ENCODE measurements at places on chromosomes 1 and 21.

DNA sequence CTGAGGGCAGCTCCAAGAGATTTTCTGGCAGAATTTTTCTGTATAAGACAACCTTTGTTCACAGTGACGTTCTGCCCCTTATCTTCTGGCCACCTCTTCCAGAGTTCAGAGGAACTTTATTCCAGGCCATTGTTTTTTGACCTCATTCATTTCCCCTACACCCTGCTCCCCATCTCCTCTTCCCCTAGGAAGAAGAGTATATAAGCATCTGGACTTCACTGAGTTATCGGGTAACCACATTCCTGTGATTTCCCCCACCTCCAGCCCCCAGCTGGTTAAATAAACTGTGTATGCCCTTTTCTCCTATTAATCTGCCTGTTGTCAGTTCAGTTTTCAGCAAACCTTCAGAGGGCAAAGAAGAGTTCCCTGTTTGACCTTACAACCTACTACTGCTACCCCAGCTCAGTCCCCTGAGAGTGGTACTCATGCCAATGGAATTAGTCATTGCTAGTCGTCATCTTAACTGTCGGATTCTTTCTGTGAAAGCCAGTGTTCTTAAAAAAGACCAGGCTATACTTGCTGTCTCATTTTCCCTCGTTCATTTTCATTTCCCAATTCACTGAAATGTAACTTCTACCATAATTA, 14.3 kb upstream of the ALG14 start:
- DNase-seq = no peak

DNA sequence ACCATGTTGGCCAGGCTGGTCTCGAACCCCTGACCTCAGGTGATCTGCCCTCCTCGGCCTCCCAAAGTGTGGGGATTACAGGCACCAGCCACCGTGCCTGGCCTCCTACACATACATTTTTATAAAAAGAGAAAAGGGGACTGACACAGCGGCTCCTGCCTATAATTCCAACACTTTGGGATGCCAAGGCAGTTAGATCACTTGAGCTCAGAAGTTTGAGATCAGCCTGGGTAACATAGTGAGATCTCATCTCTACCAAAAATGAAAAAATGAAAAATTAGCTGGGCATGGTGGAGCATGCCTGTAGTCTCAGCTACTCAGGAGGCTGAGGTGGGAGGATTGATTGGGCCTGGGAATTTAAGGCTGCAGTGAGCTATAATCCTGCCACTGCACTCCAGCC, 23.4 kb downstream of the ZNF281 start:
- DNase-seq = no peak

DNA sequence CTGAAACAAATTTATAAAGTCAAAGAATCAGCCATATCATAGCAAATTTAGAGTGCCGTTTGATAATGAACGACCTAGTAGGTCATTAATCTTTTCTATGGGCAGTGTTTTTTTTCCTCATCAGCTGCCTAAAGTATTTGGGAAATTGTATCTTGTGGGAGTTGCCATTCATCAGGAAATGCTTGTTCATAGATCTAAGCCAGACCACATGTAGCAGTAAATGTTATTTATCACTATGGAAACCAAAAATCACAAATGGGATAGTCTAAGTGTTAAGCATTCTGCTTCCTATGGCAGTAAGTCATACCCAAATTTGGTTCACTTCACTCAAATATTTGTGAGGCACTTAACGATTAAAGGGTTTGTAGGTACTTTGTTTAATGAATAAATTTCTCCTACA, 52.9 kb downstream of the LRRC8D start:
- DNase-seq = no peak

- DNase-seq = no peak
These were observed 126.6 kb upstream of the AJAP1 start for GRCh38 chr1:4527819-4528218.

DNA sequence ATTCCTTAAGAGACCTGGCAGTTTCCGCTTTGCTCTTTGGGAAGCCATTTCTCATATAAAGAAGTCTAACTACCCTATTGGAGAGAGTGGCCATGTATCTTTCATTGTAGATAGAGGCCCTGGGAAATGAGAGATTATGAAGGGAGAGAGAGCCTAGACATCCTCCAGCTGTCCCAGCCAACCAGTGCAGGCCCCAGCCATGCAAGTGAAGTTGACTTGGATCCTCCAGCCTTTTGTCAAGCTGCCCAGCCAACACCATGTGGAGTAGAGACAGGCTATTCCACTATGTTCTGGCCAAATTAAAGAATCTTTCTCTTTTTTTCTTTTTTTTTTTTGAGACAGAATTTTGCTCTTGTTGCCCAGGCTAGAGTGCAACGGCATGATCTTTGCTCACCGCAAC, 7.1 kb upstream of the ANP32E start:
- DNase-seq = no peak

DNA sequence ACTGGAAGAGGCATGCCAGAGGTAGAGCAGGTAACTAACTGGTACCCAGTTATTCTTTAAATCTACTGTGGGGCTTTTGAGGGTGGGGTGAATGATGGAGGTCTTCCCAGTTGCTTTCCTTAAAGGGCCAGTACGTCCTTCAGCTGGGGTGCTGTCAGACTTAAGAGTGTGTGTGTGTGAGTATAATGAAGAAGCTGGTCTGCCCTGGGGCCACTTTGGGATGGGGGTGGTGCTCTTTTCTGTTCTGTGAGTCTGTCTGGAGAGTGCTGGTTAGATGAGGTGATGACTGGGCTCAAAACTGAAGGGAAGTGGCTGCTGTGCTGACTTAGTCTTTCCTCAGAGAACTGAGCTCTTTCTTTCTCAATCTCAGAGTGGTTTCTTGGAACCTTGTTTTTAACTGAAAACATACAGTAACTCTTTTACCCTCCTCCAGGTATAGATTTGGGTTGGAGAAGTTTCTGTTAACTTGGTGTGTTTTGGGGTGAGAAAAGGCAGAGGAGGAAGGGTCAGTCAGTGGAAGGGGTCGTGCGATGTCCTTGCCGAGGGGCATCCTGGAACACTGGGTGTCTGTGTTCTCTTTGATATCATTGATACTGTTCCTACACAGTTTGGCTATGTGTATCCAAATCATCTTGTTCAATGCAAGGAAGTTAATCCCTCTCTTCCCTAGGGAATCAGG, 746 bp downstream of the MACF1 start:
- no peak for DNase-seq

DNA sequence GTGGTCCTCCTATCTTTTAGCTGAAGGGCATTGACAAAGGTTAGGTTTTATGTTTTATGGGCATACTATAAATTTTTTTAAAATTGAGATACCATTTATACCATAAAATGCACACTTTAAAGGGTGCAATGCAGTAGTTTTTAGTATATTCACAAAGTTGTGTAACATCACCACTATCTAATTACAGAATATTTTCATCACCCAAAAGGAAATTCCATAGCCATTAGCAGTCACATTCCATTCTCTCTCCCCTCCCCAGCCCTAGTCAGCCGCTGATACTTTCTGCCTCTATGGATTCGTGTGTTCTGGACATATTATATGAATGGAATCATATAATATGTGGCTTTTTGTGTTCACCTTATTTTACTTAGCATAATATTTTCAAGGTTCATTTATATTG, 135.8 kb upstream of the B3GALT2 start:
- DNase-seq = no peak

GRCh38 chr1:209389258-209389657, 194.3 kb upstream of the CAMK1G start:
- DNase-seq = no peak

DNA sequence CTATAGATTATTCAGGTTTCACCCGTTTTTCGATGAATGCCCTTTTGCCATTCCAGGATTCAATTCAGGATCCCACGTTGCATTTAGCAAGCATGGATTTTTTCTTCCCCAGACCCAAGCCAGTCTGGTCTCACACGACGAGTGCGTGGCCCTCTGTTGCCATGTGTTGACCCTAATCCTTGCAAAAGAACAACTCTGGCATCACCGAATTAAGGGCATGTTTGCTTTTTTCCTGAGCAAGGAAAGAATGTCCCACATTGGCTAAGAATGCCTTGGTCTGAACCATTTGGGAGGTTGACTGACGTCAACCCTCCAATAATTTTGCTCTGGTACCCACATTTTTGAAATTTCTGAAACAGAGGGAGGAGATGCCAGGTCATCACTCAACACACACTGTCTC, 153.0 kb upstream of the WNT4 start:
- DNase-seq = no peak

DNA sequence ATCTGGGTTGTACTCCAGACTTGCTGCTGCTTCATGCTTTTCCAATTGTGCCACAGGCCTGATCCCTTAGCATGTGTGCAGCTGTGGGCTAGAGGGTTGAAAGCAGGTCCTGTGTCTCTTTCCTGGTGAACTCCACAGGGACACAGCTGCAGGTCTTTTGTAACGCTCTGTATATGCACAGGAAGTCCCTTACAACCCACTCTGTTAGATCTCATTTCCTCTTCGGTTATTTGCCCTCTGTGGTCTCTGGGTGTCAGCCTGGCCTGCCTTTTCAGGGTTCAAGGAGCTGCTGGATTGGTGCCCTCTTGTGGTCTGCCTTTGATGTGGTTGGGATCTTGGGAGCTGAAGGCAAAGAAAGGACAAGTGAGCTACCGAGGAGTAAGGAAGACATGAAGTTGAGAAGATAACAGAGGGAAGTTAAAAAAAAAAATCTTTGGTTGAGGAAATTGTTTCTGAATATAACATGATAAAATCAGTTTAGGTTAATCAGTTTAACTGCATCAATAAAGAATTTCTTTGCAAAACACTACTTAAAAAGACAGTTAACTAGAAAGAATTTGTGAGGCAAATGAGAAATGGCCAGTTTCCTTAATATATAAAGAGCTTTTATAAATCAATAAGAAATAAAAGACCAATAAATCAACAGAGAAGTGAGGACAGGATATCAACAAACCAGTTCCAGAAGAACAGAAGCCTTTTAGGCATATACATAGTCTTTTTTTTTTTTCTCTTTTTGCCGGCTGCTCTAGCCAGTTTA, 44.1 kb downstream of the UCK2 start:
- DNase-seq = no peak

- DNase-seq = no peak
These were observed 361.4 kb downstream of the HLX start for GRCh38 chr1:221240690-221241089.

DNA sequence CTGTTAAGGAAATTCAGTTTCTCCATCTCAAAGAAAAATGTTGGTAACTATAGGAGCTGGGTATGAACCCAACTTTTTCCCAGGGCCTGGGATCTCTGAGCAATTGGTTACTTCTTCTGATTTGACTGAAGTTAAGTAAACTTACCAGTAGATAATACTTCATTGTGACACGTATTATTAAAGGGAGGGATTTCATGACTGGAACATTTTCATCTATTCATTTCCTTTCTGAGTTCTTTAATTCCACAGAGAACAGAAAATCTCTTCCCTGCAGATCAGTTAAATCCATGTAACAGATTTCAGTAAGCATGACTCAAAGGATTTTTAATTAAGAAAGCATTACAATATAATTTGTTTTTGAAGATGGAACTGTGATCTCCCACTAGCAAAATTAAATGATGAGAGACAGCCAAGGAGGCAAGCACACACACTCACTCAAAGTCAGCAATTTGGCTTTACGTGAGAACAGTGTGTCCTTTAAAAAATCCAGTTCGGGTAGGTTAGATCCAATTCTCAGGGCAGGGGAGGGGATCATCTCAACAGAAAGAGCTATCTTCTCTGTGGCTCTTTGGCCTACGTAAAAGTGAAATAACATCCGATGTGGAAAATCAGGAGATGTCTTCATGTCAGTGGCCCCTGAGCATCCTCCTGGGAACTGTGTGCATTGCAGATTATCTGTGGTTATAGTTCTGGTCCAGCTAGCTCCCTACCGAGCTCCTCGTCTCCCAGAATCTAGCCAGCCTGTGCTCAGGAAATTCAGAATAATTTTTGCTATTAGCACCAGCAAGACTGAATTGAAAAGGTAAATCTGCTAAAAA, 10.8 kb upstream of the MYOC start:
- no peak for DNase-seq

DNA sequence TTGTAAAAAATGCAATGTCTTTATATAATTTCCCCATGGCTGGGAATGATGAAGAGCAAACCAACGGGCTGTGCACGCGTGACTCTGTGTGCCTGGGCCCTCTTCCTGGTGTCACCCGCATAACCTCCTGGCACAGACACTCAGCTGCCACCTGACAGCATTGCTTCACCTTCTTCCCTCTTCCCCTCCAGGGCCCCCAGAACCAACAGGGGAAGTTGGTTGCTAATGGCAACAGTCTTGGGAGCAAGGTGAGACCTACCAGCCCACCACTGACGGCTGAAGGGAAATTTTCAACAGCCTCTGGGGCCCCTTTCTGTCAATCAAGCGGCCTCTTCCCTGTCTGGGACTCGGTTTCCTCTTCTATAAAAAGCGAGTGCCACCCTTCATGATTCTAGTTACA, 33.2 kb downstream of the SSBP3 start:
- DNase-seq = no peak

GRCh38 chr1:185401019-185401418, 84.0 kb upstream of the IVNS1ABP start:
- no peak for DNase-seq

- no peak for DNase-seq
These were observed 64.3 kb downstream of the TMEM53 start for GRCh38 chr1:44609768-44610526.

- no peak for DNase-seq
These were observed 3.0 kb upstream of the MFSD2A start for GRCh38 chr1:39951926-39952325.

DNA sequence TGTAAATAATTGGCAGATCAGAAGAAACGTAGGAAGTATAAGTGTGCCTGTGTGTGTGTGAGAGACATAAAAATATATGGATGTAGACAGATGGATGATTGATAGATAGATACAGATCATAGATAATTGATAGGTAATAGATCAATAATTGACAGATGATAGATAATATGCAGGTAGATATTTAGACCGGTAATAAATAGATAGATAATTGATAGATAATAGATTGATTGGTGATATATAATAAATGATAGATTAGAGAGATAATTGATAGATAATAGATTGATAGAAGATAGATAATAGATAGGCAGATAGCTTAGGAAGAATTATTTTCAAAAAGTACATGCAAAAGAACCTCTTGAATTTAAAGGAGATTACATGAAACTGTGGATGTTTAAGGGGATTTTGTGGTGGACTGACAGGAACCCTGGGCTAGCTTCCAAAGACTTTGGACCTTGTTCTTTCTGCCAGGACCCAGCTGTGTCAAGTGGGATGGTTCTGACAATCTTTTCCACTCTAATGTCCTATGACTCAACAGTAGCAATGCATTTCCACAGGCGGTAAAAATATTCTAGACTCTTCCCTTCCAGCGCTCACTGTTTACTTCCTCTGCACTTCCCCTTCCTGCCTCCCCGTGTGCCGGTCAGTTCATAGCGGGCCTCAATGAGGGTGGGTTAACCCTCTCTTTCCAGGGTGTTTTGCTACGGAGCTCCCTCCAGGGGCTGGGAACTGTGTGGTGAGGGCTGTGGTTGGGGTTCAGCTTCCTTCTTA, 39.4 kb downstream of the KCNJ15 start:
- no peak for DNase-seq

GRCh38 chr1:6954591-6954990, 169.3 kb downstream of the CAMTA1 start:
- DNase-seq = no peak

- no peak for DNase-seq
These were observed 100.7 kb downstream of the RGL1 start for GRCh38 chr1:183905508-183906113.

Measured in cortex of kidney (tissue), 1 donor.